ENCODE measurements at places on chromosomes 12 and 14. TPM values are rescaled to one million over a fixed set of nuclear protein-coding genes. Genes with fewer than 3 reads are reported as not detected.
A peak's percentile ranks its signal among the peaks of the same experiment; 100 is the strongest.

DNA sequence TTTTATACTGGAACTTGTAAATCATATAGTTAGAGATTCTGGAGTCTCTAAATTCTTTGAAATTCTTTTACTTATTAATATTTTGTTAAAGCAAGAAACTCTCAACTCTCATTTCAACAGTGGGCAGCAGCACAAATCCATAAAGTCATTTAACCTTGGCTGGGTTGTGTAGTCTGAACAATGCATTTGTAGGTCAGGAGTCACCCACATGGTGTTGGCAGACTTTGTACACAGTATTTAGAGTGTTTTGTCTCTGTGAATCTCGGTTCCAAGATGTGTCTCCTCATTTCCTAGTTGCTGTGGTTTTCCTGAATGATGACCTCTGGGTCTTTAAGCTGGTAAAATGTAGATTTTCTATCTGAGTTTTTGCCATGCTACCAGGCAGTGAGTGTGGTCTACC is 20.8 kb upstream of the STRAP start:
- no peaks in the 10 kb centered on the region for H3K27me3 ChIP-seq
- H3K27ac ChIP-seq, result no peak overlapping the region
- H3K36me3 ChIP-seq, result no peaks in the 10 kb centered on the region
- H3K4me3 ChIP-seq, result no peak overlapping the region

- H3K27me3 ChIP-seq, result no peaks in the 10 kb centered on the region
- H3K36me3 ChIP-seq, result no peaks in the 10 kb centered on the region
- no peaks in the 10 kb centered on the region for H3K4me1 ChIP-seq
- no peak overlapping the region for H3K4me3 ChIP-seq
- H3K27ac ChIP-seq, result no peak overlapping the region
Measured at GRCh38 chr14:70879448-70879847, 27.8 kb upstream of the PCNX1 start.

DNA sequence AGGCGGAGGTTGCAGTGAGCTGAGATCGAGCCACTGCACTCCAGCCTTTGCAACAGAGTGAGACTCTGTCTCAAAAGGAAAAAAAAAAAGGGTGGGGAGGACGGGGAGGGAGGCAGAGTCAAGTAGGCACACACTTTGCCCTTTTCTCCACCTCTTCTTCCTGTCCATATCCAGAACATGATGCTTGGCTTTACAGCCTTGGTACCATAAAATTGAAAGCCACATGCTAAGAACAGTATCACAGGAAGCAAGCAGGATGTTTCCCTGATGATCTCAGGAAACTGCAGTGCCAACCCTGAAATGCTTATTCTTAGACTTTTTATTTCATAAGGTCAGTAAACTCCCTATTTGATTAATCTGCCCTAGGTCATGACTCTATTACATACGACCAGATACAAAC is 32.5 kb upstream of the YAF2 start:
- H3K27me3 ChIP-seq, result peaks cover 13% of the 10 kb centered on the region
- no peak overlapping the region for H3K27ac ChIP-seq
- H3K36me3 ChIP-seq, result no peaks in the 10 kb centered on the region
- no peak for DNase-seq

- no peak overlapping the region for H3K4me3 ChIP-seq
- H3K4me1 ChIP-seq, result no peaks in the 10 kb centered on the region
- no peaks in the 10 kb centered on the region for H3K27me3 ChIP-seq
- DNase-seq, result no peak
- H3K27ac ChIP-seq, result no peak overlapping the region
Measured at GRCh38 chr12:47111392-47111778, 31.6 kb upstream of the AMIGO2 start.

GRCh38 chr12:71400481-71400880 is 39.1 kb upstream of the LGR5 start:
- H3K27ac ChIP-seq, result no peak overlapping the region
- H3K36me3 ChIP-seq, result no peaks in the 10 kb centered on the region
- no peak for DNase-seq
- H3K27me3 ChIP-seq, result no peaks in the 10 kb centered on the region

DNA sequence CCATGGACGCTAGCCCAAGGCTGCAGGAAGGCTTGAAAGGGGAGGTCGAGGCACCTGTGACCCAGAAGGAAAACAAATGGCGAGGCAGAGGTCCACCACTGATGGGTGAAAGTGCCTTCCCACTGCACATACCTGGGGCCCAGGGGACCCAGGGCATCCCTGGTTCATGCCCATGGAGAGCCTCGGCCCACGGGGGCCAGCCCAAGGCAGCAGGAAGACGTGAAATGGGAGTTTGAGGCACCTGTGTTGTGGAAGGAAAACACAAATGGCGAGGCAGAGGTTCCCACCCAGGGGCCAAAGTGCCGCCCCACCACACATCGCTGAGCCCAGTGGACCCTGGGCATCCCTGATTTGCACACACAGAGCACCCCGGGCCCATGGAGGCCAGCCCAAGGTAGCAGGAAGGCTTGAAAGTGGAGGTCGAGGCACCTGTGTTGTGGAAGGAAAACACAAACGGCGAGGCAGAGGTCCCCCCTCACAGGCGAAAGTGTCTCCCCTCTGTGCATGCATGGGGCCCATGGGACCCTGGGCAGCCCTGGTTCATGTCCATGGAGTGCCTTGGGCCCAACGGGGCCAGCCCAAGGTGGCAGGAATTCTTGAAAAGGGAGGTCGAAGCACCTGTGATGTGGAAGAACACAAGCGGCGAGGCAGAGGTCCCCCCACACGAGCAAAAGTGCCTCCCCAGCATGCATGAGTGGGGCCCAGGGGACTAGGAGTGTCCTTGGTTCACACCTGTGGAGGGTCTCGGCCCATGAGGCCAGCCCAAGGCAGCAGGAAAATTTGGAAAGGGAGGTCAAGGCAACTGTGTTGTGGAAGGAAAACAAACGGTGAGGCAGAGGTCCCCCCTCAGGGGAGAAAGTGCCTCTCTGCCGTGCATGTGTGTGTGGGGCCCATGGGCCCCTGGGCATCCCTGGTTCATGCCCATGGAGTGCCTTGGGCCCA is 383.3 kb downstream of the ALG10 start:
- H3K27me3 ChIP-seq, result no peaks in the 10 kb centered on the region
- H3K4me3 ChIP-seq, result no peak overlapping the region
- H3K36me3 ChIP-seq, result peaks cover 5% of the 10 kb centered on the region
- no peak for DNase-seq

- H3K4me1 ChIP-seq, result no peaks in the 10 kb centered on the region
- no peak for DNase-seq
- no peak overlapping the region for H3K27ac ChIP-seq
- no peak overlapping the region for H3K4me3 ChIP-seq
- no peaks in the 10 kb centered on the region for H3K36me3 ChIP-seq
Measured at GRCh38 chr14:69850086-69850735, 29.0 kb upstream of the SMOC1 start.

GRCh38 chr14:44405011-44405486 is 102.0 kb downstream of the FSCB start:
- no peaks in the 10 kb centered on the region for H3K4me1 ChIP-seq
- no peak overlapping the region for H3K4me3 ChIP-seq
- H3K27ac ChIP-seq, result no peak overlapping the region
- no peaks in the 10 kb centered on the region for H3K27me3 ChIP-seq
- DNase-seq, result no peak
- H3K36me3 ChIP-seq, result no peaks in the 10 kb centered on the region

DNA sequence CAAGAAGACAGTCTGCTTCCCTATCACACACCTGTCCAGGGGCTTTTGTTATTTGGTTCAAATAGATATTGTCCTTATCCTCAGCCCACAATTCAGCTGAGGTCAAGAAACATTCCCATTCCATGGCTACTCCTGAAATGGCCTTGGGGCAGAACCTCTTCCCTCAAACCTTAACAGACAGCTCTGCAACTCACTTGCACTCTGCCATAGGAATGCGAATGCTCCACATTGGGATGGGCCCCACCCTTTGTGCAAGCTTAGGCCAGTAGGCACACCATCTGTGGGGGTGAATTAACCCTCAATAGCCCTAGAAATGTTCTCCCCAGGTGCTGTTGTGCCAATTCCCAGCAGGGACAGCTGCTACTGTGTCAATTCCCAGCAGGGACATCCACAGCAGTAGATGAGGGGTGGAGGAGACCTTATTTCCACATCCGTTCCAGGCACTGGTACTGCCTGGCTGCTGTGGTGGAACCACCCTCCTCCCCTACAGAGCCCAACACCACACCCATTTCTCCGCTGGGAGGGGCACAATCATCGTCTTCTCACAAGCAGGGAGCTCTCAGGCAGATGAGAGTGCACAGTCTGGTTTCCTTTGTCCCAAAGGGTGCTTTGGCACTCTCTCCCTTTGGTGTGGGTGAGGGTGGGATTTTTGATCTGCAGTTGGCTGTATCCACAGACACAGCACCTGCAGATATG is 42.3 kb upstream of the GLIPR1 start:
- no peak overlapping the region for H3K4me3 ChIP-seq
- H3K36me3 ChIP-seq, result no peaks in the 10 kb centered on the region
- DNase-seq, result no peak
- no peak overlapping the region for H3K27ac ChIP-seq
- H3K4me1 ChIP-seq, result peaks cover 22% of the 10 kb centered on the region

DNA sequence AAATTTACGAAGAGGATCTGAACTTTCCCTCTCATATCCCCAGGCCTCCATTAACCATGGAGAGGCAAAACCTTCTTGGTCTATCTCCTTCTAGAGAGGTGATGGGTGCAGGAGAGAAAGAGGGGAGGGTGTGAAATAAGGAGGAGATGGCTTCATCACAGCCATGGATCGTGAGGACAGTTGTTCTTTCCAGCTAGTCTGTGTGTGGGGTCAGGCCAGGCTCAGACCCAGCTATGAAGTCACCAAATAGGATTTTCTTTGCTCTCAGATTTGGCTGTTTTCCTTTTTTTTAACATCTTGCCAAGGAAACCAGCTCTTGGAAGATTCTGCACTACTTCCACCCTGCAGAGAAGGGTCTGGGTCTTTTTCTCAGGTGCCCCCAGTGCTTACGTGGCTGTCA is 64.9 kb upstream of the FAM181A start:
- no peak for DNase-seq
- H3K27me3 ChIP-seq, result peaks cover 100% of the 10 kb centered on the region
- H3K27ac ChIP-seq, result no peak overlapping the region
- H3K36me3 ChIP-seq, result no peaks in the 10 kb centered on the region

DNA sequence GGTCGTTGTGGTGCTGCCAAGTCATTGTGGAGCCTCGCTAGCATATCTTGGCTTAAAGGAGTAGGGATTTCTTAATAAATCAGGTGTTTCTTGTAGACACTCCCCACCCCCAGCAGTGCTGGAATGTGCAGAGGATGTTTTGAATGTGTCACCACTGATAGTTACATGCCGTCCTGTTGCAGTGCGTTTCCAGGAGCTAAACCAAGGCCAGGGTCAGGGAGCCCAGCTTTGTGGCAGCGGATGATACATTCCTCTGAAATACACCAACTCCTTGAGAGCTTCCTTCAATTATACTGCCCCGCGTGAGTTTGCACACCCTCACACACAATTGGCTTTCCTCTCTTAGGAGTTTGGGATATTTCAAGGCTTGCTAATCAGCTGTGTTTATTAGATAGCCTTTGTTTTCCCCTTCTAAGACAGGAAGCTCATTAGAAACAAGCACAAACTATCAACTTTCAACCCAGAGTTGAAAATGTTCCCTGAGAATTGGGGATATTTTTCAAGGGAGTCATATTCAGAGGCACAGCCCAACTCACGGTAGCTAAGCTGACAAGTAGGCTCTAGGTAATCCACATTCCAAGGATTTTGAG is 154.9 kb downstream of the C12orf75 start:
- DNase-seq, result peak; percentile 26
- no peaks in the 10 kb centered on the region for H3K36me3 ChIP-seq

GRCh38 chr14:21264025-21264801 is 5.0 kb downstream of the HNRNPC start:
- H3K27me3 ChIP-seq, result no peaks in the 10 kb centered on the region

GRCh38 chr12:124915239-124916236 is 1.1 kb upstream of the UBC start:
- peaks cover 13% of the 10 kb centered on the region for H3K27me3 ChIP-seq
- peak; percentile 67 for DNase-seq
- H3K27ac ChIP-seq, result peak overlapping the region; percentile 100
- H3K4me1 ChIP-seq, result peaks cover 71% of the 10 kb centered on the region
- peak overlapping the region; percentile 98 for H3K4me3 ChIP-seq
- H3K36me3 ChIP-seq, result peaks cover 96% of the 10 kb centered on the region

DNA sequence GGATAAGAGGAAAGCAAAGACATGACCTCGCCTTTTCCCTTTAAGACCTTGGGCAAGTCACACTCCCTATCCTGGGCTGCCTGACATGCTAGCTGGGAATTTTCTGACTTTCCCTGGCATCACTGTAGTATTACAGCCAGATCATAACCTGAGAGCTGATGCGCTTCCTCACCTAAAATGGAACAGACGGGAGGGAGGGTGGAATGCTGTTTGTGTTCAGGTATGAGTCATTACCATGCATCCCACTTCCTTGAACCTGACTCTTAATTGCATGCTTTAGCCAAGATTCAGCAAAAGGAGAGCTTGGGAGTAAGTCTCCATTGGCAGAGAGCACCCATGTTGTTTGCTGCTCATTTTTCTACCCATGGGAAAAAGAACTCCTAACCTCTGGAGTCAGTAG is 156.5 kb downstream of the KCNK10 start:
- no peak overlapping the region for H3K4me3 ChIP-seq
- peaks cover 25% of the 10 kb centered on the region for H3K4me1 ChIP-seq
- peak overlapping the region; percentile 54 for H3K27ac ChIP-seq
- H3K36me3 ChIP-seq, result peaks cover 4% of the 10 kb centered on the region
- peaks cover 15% of the 10 kb centered on the region for H3K27me3 ChIP-seq

DNA sequence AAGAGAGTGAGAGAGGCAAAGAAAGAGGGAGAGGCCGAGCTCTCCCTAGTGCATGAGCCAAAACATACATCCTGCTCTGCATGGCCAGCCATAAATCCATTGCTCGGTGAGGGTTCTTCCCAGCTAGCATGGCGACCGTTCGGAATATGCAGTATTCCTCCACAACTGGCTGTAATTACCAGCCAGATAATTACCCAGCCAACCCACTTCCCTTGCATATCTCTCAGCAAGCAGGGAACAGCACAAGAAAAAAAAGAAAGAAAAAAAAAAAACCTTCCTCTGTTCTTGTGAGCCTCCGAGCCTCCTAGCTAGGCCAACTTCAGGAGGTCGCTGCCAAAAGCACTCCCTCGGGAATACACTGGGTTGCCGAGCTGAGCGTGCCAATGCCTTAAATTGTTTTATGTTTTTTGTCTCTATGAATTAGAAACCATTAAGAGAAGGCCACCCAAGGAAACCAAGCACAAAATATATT is 567.9 kb downstream of the MED13L start:
- no peaks in the 10 kb centered on the region for H3K27me3 ChIP-seq
- no peak overlapping the region for H3K4me3 ChIP-seq
- no peak overlapping the region for H3K27ac ChIP-seq
- H3K4me1 ChIP-seq, result no peaks in the 10 kb centered on the region

- DNase-seq, result no peak
- H3K4me1 ChIP-seq, result peaks cover 10% of the 10 kb centered on the region
- no peak overlapping the region for H3K4me3 ChIP-seq
- no peaks in the 10 kb centered on the region for H3K36me3 ChIP-seq
Measured at GRCh38 chr12:123516216-123516780, 17.2 kb downstream of the RILPL1 start.

GRCh38 chr12:19869413-19869812 is 430.1 kb downstream of the AEBP2 start:
- no peak overlapping the region for H3K27ac ChIP-seq
- H3K36me3 ChIP-seq, result no peaks in the 10 kb centered on the region
- no peak for DNase-seq
- H3K27me3 ChIP-seq, result no peaks in the 10 kb centered on the region
- H3K4me3 ChIP-seq, result no peak overlapping the region
- no peaks in the 10 kb centered on the region for H3K4me1 ChIP-seq

Gene DNAI7
- 0.47 TPM for total RNA-seq

Gene TAS2R31
- total RNA-seq, result 4.1 TPM

Gene B4GALNT1
- 8.1 TPM for total RNA-seq

Gene OAS2
- total RNA-seq, result 211 TPM

Gene LRRIQ1
- 2.1 TPM for total RNA-seq

Gene PRB2
- total RNA-seq, result not detected

Gene SLC7A7
- total RNA-seq, result 10.2 TPM

Gene TSPAN19
- total RNA-seq, result not detected

Gene A2M
- not detected for total RNA-seq

Gene VAMP1
- total RNA-seq, result 5.0 TPM

Gene OTX2
- total RNA-seq, result not detected
